CD4-positive, alpha-beta T cell treated with Interleukin-2 at 100 ng/mL for 4 hours (primary cell): ENCODE measurements at places on chromosomes 2 and 18.

GRCh38 chr2:119426801-119427395 is 4.8 kb upstream of the TMEM37 start:
- no peak for DNase-seq

DNA sequence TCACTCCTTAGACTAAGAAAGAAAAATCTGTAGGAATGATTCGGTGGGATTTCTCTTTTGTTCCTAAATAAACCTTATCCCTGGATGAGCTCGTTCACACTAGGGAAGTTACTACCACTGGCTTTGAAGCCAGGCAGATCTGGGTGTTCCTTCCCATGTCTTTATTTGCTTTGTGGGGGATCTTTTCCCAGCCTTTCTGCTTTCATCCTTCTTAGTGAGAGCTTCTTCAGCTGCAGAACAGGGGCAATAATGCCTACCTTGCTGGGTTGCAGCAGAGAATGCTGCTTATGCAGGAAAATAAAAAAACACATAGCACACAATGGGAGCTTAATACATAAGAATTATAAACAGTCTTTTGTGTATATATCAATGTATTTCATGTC is 292.1 kb downstream of the SOX11 start:
- DNase-seq: no peak

DNA sequence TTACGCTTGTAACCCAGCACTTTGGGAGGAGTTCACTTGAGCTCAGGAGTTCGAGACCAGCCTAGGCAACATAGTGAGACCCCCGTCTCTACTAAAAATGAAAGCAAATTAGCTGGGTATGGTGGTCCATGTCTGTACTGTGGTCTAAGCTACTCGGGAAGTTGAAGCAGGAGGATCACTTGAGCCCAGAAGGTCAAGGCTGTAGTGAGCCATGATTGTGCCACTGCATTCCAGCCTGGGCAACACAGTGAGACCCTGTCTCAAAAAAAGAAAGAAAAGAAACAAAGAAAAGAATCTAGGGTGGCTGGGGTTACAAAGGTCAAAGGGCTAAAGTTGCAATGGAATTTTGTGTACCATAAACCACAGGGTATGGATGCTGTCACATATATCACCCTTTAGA is 41.3 kb downstream of the KIF3C start:
- DNase-seq: no peak

GRCh38 chr2:191508738-191509137 is 169.2 kb upstream of the NABP1 start:
- no peak for DNase-seq

GRCh38 chr2:113117541-113118262 is 9.7 kb upstream of the IL1RN start:
- DNase-seq: no peak

- DNase-seq: no peak
Measured at GRCh38 chr18:72700961-72701710, 157.0 kb upstream of the CBLN2 start.

DNA sequence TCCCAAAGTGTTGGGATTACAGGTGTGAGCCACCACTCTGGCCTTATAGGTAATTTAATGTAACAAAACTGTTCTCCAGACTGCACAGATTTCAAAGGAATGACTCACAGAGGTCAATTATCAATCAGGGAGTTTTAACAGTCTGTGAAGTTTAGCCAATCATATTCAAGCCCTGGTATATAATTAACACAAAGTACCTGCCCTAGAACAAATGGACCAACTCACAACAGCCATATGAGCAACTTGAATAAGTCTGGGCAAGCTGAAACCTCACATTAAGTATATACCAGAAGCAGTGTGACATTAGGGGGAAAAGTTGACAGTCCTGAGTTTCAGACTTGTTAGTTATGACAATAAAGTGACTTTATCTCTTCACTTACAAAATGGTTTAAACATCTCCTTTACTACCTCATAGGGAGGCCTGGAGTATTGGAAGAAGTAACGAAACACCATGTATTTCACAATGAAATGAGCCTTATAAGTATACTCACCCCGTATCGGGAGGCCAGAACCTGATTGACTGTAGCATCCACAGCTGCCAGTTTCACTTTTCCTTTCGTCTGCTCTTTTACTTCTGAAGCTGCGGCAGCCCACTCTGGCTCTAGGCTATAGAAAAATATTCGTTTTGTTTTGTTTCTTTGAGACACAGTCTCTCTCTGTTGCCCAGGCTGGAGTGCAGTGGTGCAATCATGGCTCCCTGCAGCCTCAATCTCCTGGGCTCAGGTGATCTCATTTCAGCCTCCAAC is 22.2 kb downstream of the PDIA6 start:
- DNase-seq: peak; percentile 52

DNA sequence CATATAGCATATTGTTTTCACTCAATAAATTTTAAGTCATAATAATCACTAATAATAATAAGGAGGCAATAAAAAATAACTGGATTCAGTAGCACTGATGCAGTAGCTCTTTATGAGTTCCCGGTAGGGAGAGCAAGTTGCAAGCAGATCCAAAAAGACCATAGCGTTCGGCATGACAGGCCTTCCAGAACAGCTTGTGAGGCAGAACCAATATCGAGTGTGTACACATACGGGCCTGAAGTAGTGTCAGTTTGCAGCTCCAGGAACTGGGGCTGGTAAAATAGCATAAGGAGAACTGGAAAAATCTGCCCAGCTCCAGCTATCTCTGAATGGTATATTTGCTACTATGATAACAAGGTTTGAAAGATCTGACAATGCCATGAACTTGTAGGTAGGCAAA is 1607.8 kb upstream of the PIK3C3 start:
- no peak for DNase-seq

DNA sequence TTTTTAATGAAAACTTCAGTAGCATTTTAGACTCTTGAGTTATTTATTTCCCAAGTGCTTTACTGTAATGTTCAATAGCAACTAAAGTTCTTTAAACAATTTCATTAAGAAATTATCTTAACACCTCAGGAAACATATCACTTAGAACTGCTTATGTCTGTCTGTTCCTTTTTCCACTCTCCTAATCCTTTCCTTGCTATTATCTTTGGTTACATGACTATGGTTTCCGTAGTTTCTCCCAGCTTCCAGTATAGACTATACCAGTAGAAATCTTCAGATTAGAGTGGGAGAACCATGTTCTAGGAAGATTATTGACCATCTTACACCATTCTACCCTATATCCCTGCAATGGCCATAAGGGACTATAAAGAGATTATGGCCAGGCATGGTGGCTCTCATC is 280.0 kb downstream of the EXOC6B start:
- DNase-seq: no peak

DNA sequence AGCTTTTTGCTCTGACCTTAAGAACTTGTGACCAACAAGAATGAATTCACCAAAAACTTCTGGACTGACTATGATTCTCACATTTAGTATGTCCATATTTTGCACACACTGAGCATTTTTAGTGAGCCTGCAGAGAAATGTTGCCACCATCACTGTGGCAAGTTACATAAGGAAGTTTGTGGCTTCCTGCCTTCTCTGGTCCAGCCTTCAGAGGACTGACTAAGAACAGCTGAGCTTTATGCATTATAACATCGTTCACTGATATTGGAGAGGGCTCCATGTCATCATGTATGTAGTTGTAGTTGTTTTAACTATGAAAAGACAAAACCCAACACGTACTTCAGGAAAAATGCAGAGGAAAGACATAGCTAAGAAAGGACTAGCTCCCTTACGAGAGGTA is 218.0 kb upstream of the CRIM1 start:
- no peak for DNase-seq

DNA sequence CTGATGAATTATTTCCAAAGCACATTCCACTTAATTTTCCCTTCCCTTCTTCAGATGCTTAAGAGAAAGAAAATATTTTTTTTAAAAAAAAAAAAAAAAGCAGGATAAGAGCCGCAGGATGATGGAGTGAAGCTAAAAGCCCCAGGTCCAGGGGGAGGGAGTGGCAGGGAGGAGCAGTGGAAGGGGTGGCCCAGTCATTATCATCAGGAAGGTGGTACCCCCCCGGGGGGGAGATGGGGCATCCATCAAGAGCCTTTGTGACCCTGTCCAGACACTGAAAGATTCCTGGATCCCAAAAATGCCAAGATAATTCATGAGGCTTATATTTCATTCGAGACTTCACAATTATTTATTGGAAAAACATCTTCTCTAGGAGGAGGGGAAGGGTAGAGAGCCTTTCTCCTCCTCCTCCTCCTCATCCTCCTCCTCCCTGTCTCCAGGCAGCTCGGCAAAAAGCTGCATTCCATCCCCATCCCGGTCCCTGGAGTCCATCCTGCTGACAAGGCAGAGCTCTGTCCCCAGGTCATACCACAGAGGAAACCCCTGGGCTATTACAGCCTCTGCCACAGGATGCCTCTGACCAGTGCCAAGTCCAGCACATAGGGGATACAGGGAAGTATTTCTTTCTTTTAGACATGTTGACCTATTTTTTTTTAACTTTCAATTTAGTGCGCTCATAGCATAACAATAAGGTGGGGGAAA is 125.3 kb downstream of the TWIST2 start:
- no peak for DNase-seq

GRCh38 chr18:36889321-36889720 is 60.4 kb downstream of the KIAA1328 start:
- no peak for DNase-seq

DNA sequence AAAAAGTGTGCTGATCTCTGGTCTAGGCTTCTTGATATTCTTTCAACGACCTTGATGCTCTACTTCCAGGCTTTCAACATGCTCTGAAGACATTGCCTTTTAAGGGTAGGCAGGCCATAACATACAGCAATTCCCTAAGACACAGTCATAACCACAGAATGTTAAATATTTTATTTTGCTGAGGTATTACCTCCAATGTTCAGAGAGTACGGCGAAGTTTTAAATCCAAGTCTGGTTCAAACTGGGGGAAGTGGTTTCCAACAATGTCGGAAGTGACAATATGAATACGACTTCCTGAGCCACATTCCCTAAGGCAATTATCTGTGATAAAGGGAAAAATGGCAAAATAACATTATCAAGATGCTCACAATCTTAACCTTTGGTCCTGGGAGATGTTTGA is 1077.9 kb upstream of the PIK3C3 start:
- no peak for DNase-seq

- DNase-seq: no peak
Measured at GRCh38 chr2:159758239-159758638, 39.8 kb downstream of the CD302 start.

DNA sequence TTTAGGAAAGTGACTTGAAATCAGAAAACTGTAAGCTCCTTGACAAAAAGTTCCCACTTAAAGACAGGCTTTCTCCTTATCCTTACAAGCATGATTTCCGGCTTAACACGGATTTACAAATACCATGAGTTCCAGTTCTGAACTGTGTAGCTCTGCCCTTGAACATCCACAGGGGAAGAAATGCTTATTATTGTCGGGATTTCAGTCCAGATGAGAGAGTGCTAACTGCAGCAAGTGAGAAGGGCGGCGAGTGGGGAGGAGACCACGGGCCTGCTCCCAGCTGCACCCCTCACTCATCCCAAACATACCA is 73.1 kb downstream of the LRRC30 start:
- DNase-seq: no peak

- DNase-seq: no peak
Measured at GRCh38 chr2:147037048-147037447, 807.8 kb upstream of the ACVR2A start.

- DNase-seq: no peak
Measured at GRCh38 chr2:219836647-219837177, 209.3 kb downstream of the SLC4A3 start.

DNA sequence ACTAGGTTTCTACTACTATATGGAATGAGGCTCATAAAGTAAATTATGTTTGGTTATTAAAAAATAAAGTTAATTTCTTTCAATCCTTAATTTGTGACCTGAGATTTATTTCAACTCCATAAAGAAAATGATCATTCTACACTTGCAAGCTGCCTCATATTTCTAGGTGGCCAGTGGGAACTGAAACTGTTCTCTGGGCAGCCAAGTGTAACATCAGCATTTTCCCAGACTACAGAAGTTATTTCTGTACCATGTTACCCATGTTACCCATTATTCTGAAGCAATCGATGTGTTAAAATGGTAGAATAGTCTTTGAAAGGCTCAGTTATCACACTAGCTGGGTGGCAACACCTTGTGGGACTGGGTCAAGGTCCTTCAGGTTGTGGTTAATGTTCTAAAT is 139.3 kb upstream of the FBXO11 start:
- DNase-seq: no peak

- no peak for DNase-seq
Measured at GRCh38 chr2:61380056-61380881, 90.6 kb downstream of the USP34 start.

GRCh38 chr2:195538937-195539336 is 118.1 kb upstream of the SLC39A10 start:
- DNase-seq: no peak

DNA sequence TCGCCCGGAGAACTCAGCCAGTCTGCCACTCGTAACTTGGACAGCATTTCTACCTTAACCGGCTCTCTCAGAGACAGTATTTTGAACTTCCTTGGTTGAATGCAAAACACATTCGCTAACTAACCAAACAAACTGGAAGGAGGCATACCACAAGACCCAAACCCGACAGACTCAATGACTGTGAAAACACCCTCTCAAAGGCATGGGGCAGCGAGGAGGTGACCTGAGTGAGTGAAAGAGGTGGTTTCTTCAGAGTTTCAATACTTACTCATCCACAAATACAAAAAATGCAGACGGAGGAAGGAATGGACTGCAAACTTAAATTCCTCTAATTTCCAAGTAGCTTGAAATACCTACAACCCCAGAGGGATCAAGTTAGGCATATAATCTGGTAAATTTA is 132.9 kb downstream of the GAREM1 start:
- no peak for DNase-seq

DNA sequence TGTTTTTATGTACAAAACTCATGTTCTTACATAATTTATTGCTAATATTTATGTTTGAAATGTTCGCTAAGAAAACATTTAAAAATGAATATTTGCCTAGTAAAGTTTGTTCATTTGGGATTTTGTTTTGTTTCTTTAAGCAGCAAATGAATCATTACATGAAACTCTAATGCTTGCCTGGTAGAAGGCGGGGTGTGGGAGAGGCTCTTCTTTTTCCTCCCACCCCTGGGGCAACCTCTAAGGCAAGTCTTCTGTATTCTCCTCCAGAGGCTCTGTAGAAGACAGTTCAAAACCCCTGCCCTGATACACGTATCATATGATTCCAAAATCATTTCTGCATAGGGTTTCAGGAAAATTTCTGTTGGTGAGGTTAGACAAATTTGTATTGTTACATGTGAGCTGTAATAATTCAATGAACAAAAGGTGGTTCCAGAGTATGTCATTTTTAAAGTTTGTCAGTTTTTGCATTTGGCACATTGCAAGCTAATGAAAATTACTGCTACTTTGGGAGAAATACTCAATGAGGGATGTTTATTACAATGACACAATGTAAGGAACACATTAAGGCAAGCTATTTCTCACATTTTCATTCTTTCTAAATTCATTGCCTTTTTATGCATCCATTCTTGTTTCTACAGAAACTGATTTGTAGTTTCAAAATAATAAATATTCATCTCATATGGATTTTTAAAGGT is 302.3 kb upstream of the UBE2E3 start:
- DNase-seq: no peak

- no peak for DNase-seq
Measured at GRCh38 chr2:197075754-197076337, 149.3 kb upstream of the PGAP1 start.

DNA sequence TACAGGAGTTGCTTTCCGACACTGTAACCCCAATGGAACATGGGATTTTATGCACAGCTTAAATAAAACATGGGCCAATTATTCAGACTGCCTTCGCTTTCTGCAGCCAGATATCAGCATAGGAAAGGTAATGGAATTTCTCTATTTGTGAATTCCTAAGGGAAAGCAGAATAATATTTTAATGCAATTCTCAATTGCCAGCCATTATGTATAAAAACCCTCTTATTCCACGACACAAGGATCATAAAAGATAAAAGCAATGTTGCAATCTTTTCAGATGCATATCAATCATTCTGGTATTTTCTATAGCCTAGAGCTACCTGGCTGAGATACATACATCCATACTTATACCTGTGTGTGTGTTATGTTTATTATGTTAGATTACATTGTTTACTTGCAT is 31.2 kb downstream of the PTH2R start:
- DNase-seq: no peak
